ENCODE measurements at places on chromosomes 7 and 10. TPM values are rescaled to one million over a fixed set of nuclear protein-coding genes. Genes with fewer than 3 reads are reported as not detected.
A peak's percentile ranks its signal among the peaks of the same experiment; 100 is the strongest.

FXYD4 gene
- total RNA-seq, result not detected

NFE2L3 gene
- total RNA-seq, result 45.2 TPM

ACTR3C gene
- 10.8 TPM for total RNA-seq

NKX1-2 gene
- 0.86 TPM for total RNA-seq

AKR1C4 gene
- total RNA-seq, result not detected

KLF14 gene
- not detected for total RNA-seq

CYP2C9 gene
- total RNA-seq, result not detected

ALOX5 gene
- 0.11 TPM for total RNA-seq

HMX3 gene
- total RNA-seq, result not detected

OGDHL gene
- 2.6 TPM for total RNA-seq

RNF32 gene
- 2.2 TPM for total RNA-seq

EGR2 gene
- total RNA-seq, result 2.7 TPM

OR13A1 gene
- total RNA-seq, result 0.04 TPM

GRCh38 chr7:131753620-131754222 lies 197.3 kb upstream of the PODXL start:
- DNase-seq, result peak; percentile 51

DNA sequence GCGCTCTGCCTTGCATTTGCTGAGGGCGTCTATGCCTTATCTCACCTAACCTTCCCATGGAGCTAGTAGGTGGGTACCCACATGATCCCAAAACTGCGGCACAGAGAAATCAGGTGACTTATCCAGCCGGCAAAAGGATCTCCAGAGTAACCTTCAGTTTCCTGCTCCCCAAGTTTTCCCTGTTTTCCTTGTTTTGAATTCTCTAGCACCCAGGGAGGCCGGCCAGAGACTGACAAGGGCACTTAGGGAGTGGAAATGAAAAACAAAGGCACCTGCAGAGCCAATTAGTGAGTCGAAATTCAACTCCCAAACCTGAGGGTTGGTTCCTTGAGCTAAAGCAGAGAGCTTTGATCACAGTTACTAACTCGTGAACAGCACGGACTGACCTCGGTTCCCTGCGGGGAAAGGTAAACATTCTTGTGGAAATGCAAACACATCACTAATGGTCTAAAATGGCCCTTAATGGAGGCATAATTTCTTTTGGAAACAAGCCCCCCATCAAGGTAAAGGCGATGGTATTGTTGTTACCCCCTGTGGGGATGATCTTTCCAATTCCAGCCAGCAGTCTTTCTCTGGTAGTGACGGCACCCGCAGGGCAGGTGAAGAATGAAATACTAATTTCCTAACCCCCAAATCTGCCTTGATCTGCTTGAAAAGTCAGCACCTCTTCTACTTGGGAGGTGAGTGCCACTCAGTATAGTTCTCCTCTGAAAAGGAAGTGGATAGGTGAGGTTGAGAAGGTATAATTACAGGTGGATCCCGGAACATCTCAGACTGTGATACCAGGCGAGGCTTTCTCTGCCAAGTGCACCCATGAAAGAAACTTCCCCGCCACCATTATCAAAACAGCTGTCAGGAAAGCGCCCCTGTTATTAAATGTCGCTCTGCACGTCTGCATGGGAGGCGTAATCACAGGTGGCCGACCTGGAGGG lies 365.6 kb upstream of the AUTS2 start:
- DNase-seq, result no peak

DNA sequence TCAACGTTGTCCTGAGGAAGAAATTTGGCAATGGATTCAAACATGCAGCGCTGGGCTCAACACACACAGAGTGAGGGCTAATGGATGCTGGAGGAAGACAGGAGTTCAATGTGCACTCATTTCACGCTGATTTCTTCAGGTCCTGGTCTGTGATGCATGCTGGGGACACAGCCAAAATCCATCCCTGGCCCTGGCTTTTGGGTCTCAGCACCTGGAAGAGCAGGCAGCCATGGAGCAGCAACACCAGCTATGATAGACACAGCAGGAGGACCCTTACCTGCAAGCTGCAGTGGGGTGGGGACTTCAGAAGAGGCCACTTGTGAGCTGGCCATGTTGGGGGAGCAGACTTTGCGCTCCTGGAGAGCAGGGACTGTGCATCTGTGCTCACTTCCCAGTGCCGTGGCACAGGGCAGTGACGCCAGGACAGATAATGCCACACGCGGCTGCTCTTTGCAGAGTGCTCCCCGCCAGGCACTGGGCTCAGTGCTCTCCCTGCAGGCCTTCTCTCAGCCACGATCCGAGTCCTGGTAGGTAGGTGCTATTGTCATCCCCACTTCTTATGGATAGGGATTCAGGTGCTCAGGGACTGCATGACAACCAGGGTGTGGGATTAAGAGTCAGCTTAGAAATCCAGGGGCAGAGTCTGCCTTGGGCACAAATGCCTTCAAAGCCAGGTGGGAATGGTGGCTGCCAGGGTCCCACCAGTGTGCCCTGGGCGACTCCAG lies 138.8 kb upstream of the UNC5B start:
- DNase-seq, result no peak

DNA sequence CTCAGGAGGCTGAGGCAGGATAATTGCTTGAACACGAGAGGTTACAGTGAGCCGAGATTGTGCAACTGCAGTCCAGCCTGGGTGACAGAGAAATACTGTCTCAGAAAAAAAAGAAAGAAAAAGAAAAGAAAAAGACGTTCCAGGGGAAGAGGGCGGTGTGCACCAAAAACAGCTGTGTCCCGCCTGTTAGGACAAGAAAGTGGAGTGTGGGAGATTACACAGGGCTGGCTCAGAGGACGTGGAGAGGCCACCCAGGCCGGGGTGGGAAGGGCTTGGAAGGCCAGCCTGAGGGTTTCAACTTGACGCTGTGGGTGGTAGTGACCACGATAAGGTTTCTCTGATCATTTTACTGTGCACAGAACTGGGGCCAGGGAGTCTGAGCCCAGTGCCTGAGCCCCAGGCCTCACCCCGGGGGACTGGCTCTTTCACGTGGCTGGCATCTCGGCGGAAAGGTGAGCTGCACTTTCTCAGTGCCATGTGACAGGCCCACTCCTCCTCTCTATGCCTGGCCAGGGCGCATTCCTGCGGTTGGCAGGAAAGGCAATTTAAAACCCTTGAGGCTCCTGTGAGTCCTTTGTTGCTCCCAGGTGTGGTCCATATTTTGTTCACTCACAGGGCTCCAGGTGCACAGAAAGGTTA lies 13.9 kb downstream of the RHBDD2 start:
- no peak for DNase-seq

- no peak for DNase-seq
Measured at GRCh38 chr7:43701500-43701854, 27.8 kb downstream of the COA1 start.

- DNase-seq, result no peak
Measured at GRCh38 chr7:35565927-35566326, 129.0 kb downstream of the HERPUD2 start.

- DNase-seq, result no peak
Measured at GRCh38 chr7:47670729-47671128, 88.8 kb upstream of the TNS3 start.

GRCh38 chr10:124037784-124038183 lies 55.6 kb downstream of the CHST15 start:
- no peak for DNase-seq

GRCh38 chr10:49365275-49365674 lies 30.6 kb downstream of the DRGX start:
- no peak for DNase-seq

- no peak for DNase-seq
Measured at GRCh38 chr7:7550663-7551062, 15.0 kb upstream of the COL28A1 start.

DNA sequence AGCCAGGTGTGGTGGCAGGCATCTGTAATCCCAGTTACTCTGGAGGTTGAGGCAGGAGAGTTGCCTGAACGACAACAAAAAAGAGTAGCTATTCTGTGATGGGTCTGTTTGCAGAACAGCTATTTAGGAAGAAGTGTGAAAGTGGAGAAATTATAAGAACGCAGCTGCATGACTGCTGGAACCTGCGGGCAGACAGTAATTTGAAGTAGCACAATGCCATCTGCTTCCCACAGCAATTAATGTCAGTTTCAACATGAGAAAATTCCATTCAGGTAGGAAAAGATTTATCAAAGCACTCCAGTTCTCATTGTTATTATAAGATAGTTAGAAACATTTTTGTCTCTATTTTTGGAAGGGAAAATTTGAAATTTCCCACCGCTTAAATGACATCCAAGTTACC lies 21.5 kb downstream of the LAMB1 start:
- no peak for DNase-seq

DNA sequence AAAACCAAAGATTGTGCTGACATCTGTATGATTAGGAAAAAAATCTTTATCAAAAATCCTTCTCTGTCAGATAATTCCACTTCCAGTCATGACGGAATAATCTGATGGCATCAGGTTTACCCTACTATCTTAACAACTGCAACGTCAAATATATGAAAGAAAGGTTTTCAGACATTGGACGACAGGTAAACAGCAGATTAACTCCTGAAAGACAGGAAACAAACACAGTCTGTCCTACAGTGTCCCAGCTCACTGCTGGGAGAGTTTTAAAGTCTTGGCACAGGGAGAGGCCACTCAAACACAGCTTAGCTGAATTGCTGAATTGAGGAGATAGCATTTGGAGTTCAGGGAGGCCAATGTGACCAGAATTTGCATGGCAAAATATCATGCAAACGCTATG lies 186.3 kb upstream of the KCTD7 start:
- DNase-seq, result no peak

GRCh38 chr7:135509589-135509838 lies 388 bp downstream of the CNOT4 start:
- no peak for DNase-seq

GRCh38 chr7:143480501-143480900 lies 2.8 kb downstream of the TAS2R41 start:
- DNase-seq, result no peak

DNA sequence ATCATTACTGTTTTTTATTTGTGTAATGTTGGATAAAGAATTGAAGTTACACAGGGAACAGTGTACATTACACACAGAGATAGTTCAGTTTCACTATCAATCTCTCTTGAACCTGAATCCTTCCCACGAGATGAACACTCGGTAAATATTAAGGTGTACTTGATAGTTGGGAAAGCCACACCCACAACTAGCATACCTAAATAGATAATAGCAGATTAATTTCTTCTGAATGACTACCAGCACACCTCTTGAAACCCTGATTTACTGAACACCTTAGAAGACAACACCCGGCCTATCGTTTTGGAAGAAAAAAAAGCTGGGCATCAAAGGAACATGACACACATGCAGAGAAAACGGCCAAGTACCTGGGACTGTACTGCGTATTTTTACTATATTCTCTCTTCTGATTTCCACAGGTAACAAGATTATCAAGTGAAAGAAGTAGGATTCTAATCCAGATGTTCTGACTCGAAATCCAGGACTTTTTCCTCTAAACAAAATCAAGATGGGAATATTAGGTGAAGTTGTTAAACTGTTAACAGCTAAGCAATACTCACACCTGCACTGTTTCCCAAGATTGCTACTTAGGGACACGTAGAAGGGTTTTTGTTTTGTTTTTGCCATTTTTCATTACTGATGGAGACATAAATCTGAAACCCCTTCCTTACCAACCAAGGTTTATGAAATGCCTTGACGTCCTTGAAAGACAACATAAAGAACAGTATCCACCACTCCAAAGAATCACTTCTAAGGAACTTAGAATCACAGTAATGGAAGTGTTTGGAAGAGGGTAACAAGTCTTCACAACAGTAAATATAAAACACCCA lies 1.0 kb downstream of the CCDC186 start:
- no peak for DNase-seq

GRCh38 chr10:48332166-48332870 lies 25.8 kb downstream of the MAPK8 start:
- peak; percentile 47 for DNase-seq

DNA sequence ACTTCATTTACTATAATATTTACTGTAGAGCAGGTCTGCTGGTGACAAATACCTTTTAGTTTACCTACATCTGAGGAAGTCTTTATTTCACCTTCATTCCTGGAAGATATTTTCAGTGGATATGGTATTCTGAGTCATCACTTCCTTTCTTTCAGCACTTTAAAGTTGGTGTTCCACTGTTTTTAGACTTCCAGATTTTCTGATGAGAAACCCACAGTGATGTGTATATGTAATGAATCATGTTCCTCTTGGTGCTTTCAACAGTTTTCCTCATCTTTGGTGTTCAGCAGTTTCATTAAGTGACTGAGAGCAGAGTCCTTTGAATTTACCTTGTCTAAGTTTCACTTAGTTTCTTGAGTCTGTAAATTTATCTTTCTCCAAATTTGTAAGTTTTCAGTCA lies 36.4 kb downstream of the COPG2 start:
- DNase-seq, result peak; percentile 81

DNA sequence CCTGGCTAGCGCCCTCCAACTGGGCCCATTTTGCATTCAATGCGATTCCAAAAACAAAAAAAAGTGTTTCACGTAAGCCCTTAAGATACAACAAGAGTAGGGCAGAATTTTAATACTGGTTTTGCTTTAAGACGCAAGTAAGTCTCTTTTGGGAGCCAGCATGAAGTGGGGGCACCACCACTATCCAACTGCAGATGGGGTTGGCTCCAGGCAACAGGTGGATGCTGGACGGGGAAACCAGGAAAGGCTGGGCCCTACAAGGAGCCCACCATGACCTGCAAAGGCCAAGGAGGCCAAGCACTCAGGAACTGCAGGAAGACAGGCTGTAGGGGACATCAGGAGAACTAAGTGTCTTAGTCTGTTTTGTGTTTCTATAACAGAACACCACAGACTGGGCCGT lies 86.5 kb upstream of the INSIG1 start:
- no peak for DNase-seq

- peak; percentile 55 for DNase-seq
Measured at GRCh38 chr10:87578842-87579401, 74.2 kb downstream of the MINPP1 start.

GRCh38 chr10:32927750-32928149 lies 30.3 kb downstream of the ITGB1 start:
- DNase-seq, result no peak

GRCh38 chr7:681551-682307 lies 44.8 kb upstream of the DNAAF5 start:
- DNase-seq, result no peak

DNA sequence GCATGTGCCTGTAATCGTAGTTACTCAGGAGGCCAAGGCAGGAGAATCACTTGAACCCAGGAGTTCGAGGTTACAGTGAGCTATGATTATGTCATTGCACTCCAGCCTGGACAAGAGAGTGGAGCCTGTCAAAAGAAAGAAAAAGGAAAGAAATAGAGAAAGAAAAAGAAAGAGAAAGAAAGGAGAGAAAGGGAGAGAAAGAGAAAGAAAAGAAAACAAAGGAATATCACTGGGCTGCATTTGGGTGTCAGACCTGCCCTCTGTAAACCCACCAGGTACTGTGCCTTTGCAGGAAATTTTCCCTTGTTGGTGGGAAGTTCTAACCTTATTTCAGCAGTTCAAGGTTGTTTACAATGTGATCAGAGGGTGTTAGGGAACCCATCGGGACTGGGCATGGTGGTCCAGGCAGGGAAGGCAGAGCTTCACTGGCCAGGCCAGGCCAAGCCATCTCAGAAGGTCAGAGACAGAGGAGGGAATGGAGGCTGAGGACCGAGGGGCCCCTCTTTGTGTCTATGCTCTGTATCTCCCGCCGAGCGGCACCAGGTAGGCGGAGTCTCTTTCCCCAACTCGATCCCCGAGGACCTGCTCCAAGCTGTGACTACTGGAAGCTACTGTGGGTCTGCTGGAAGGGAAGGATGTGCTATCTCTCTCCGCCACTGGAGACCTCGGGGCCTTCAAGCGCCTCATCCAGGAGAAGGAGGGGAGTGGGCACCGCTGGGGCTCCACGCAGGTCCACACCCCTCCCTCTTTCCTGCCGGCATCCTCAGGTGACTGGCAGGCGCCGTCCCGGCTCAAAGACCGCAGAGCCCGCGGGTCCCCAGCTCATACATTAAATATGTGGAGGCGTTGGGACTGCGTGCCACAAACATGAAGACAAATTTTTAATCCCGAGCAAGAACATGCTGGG lies 15.2 kb upstream of the KAZALD1 start:
- DNase-seq, result no peak

- no peak for DNase-seq
Measured at GRCh38 chr10:123026302-123026701, 17.5 kb downstream of the ACADSB start.

All from PC-3 (cell line).